ENCODE measurements at places on chromosomes 4 and X. TPM values are rescaled to one million over a fixed set of nuclear protein-coding genes. Genes with fewer than 3 reads are reported as not detected.

DNA sequence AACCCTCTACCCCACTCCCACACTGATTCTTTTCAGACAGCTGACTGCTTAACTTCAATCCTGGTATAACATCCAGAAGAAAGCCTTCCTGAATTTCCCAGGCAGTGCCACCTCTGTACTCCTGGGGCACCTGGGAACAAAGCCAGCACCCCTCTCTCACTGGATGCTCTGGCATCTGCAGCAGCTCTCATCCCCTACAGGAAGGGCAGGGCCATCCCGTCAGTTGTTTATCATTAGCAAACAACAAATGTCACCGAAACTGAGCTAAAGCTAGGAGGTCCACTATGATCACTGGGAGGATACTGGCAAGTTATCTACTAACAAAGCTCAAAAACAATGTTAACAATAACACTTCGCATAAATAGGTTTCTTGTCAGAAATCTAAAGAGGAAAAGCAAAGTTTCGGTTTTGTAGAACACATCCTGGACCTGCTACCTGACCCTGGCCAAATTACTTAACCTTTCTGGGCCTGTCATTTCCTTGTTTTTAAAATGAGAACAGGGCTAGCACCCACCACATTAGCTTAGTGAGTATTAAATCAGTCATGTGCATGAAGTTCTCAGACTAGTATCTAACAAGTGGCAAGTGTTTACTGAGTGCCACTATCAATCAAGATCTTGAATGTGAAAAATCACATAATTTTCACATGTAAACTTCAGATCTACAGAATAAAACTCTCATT lies 86.6 kb downstream of the NR3C2 start:
- H3K36me3 ChIP-seq = no peaks in the 10 kb centered on the region
- no peak overlapping the region for H3K4me3 ChIP-seq
- H3K27ac ChIP-seq = no peak overlapping the region

DNA sequence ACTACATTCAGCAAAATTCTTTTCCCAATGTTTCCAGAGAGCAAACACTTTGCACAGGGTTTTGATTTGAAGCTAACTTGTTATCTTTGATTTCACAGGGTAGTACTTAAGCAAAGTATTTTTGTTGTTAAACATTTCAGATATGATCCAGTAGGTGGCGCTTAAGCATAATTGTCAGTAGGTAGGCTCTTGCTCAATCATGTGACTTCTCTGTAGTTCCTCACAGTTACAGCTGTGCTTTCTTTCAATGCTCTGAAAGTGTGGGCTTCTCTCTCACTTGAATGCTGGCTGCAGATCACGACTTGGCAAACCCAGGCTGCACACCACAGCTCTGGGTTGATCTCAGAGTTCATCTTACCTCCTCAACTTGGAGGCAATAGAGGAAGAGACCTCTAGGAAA lies 1016.5 kb downstream of the SH3BGRL start:
- no peaks in the 10 kb centered on the region for H3K4me1 ChIP-seq
- H3K36me3 ChIP-seq = no peaks in the 10 kb centered on the region
- H3K27me3 ChIP-seq = no peaks in the 10 kb centered on the region

- H3K27ac ChIP-seq = no peak overlapping the region
- no peaks in the 10 kb centered on the region for H3K36me3 ChIP-seq
- no peaks in the 10 kb centered on the region for H3K27me3 ChIP-seq
- H3K4me3 ChIP-seq = no peak overlapping the region
Measured at GRCh38 chr4:26081795-26082498, 167.9 kb downstream of the SMIM20 start.

DNA sequence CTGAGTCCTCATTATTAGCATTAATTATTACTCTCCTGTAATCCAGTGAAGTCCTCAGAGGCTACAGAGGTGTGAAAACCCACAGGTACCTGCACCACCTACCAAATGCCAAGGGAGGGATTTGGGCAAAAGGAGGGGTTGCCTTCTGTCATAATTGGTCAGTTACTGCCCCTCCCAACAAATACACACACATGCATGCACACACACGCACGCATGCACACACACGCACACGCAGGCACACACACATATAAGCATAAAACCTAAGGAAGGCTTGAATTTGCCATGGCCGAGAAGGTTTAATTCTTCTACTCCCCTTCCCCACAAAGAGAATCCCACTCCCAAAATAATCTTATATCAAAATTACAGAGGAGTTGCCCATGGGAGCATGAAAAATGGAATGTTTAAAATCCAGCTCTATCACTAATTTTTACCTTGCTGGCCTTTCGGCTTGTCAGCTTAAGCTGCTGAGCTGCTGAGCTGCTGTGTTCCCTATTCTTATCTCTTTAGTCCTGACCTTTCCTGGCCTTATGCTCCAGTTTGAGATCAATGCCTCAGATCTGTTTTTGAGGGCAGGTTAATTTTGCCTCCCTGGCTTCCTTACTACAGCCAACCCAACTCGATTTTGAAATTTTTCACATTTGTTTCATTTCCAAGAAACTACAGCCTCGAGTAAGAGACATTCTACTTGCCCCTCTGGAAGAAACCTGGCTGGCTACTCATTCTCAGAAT lies 95.0 kb downstream of the CAMK2D start:
- no peaks in the 10 kb centered on the region for H3K36me3 ChIP-seq
- H3K27ac ChIP-seq = no peak overlapping the region
- no peak for DNase-seq
- H3K27me3 ChIP-seq = no peaks in the 10 kb centered on the region
- no peaks in the 10 kb centered on the region for H3K4me1 ChIP-seq
- no peak overlapping the region for H3K4me3 ChIP-seq

Gene CFP
- 2.2 TPM for total RNA-seq

DNA sequence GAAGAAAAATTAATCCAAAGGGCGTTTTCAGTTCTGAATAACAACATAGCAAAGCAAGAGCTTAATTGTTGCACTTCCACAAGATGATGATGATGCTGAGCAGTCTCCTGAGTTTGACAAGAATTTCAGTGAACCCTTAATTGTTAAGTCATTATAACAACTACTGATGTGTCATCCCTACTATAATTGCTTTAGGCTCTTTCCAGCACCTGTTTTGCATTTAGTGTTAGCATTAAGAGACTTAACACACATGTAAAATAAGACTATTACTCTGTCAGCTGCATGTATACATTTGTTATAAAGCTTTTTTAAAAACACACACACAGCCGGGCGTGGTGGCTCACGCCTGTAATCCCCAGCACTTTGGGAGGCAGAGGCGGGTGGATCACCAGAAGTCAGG lies 37.9 kb upstream of the GALNT7 start:
- H3K27ac ChIP-seq = no peak overlapping the region
- H3K36me3 ChIP-seq = no peaks in the 10 kb centered on the region
- H3K4me1 ChIP-seq = no peaks in the 10 kb centered on the region
- H3K4me3 ChIP-seq = no peak overlapping the region
- no peaks in the 10 kb centered on the region for H3K27me3 ChIP-seq
